ENCODE measurements at places on chromosomes 5 and 9.

GRCh38 chr5:29054282-29054681, 2015.9 kb upstream of the CDH9 start:
- DNase-seq: no peak

DNA sequence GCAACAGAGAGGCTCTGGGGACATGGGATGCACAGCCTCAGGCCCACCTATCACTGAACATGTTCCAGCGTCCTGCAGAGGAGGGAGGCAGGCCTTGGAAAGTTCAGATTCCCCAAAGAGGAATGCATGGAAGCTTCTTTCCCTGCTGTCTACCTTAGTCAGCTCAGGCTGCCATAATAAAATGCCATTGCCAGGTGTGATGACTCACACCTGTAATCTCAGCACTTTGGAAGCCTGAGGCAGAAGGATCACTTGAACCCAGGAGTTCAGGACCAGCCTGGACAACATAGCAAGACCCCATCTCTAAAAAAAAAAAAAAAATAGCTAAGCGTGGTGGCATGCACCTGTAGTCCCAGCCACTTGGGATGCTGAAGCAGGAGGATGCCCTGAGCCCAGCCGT, 24.5 kb upstream of the TOR1B start:
- no peak for DNase-seq

DNA sequence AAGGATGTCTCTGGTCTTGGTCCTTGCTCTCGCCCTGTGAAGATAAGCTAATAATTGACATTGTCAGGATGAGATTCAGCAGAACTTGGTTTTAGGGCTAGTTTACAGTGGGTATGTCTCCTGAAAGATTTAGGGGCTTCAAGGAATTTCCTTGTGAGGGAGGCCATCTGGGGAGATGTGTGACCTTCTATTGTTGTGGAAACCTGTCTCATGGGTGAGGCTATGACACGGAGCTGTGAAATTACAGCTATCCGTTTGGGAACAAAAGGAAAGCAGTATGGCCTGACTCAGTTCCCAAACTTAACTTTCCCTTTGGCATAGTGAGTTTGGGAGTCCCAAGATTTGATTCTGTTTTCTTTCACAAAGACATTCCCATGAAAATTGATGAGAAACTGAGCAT, 142.0 kb downstream of the PARP8 start:
- no peak for DNase-seq

DNA sequence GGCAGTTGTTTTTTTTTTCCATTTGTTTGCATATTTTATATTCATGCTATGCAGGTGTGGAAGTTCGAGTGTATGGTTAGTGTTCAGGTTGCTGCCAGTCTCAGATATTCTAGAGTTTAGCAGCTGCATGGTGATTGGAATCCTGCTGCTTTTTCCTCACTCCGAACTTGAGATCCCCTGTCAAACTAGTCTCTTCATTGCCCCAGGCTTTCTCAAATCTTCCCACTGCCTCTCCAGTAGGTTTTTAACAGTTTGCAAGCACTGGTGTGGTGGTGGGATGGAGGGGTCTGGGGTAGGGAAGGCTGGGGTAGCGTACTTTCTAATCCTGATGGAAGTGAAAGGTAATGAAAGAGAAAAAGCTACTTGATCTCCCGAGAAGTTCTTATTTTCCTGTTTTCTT, 112.9 kb downstream of the CHSY3 start:
- DNase-seq: no peak

All from stimulated activated CD8-positive, alpha-beta memory T cell treated with anti-CD3 and anti-CD28 coated beads, Interleukin-2, amount 100 ng/mL, for 48 hours (primary cell).